ENCODE measurements at places on chromosomes 7 and 10.

GRCh38 chr10:11564741-11565140 lies 46.7 kb downstream of the USP6NL start:
- no peak for DNase-seq

DNA sequence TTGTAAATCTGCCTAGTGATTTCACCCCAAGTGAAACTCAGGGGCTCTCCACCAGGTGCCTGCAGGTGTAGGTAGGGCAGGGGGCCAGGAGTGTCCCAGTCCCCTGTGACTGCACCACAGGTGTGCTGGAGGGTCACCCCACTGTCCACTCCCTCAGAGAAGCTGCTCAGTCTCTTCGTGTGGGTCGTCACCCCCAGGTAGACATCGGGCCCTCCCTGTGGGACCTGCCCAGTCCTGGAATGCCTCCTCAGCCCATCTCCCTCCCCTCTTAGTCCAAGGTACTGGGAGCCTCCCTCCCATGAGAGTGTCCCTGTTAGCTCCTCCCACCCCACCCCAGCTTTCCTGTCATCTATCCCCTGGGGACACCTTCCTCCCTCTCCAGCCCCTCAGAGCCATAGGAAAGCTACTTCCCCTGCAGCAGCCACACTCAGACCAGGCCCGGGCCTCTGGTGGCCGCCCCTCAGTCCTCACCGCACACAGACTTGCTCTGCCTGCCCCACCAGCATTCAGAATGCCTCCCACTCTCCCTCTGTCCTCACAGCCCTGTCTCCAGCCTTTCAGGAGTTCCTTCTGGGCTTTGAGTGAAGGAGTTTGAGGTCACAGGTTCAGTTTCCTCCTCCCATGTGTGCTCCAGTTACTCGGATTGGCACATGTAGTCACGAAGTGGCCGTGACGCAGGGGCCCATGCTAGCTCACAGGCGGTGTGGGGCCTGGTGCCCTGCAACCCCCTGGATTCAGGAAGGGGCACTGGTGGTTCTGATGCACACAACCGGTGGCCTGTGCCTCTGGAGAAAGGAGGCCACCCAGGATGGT lies 5.1 kb downstream of the ALOX5 start:
- no peak for DNase-seq

GRCh38 chr10:28601012-28601411 lies 68.1 kb downstream of the WAC start:
- DNase-seq = no peak

DNA sequence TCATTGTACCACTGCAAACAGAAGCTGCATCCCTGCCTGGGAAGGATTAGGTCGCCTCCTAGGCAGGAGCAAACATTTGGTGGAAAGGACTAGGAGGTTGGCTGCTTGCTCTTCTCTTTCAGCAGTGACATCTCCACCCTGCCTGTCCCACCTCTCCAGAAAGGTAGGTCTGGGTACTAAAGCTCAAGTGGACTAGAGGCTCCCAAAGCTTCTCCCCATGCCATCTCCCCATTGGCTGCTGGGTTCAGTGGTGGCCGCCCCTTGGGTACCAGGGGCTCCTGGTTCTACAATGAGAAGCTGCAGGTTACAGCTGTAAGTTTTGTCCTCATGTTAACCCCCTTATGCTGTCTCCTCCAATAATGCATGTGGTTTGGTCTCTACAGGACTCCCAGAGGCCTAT lies 180.7 kb upstream of the MKI67 start:
- no peak for DNase-seq

GRCh38 chr7:65379318-65379717 lies 5.7 kb downstream of the ZNF92 start:
- DNase-seq = no peak

DNA sequence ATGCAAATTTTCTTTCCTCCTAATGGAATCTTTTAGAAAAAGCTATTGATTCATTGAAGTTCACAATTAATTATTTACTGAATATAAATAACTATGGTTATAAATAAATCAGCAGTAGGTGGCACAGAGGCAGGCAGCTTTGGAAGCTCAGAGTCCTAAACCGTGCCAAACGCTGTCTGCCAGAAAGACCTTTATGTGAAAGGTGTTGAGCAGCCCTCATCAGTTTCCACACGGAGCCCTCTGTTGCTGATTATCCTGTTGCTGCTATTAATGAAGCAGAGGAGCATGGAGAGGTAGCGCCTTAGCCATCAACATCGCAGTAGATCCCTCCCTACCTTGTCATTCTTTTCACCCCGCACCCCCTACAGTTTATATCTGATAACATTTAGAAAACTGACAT lies 51.0 kb downstream of the RTKN2 start:
- DNase-seq = no peak

DNA sequence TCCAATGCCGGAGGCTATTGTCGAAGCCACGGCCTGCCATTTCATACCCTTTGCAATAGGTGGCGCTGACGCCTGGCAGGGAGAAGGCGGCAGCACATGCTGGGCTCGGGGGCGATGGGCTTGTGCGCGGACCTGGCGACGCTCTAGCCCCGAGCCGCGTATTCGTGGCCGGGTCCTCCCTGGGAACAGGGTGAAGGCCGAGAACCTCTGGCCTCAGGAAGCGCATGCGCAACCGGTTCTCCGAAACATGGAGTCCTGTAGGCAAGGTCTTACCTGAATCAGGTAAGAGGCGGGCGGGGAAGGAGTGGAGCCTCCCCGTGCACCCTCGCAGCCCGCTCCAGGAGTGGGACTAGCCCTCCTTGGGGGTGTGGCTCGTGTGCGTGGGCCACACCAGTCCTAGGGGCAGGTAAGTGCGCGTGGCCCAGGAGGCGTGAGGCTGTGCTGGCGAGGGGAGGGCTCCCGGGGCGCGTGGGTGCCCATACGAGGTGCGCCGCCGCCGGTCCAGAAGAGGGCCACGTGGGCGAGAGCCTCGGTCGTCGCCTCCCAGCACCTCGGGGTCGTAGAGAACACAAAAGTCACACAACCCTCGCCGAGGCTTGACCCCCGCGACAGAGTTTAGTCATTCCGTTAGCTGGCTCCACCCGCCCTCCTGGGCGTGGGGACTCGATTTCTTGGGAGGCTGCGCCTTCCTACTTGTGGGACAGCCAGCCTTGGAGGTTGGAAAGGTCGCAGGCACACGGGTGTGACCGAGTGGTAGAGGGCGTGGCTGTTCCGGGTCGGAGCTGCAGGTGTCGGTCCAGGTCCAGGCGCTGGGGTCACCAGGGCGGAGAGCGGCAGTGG lies 5.6 kb upstream of the MEST start:
- no peak for DNase-seq

GRCh38 chr10:72095195-72095594 lies 6.8 kb upstream of the SPOCK2 start:
- no peak for DNase-seq

DNA sequence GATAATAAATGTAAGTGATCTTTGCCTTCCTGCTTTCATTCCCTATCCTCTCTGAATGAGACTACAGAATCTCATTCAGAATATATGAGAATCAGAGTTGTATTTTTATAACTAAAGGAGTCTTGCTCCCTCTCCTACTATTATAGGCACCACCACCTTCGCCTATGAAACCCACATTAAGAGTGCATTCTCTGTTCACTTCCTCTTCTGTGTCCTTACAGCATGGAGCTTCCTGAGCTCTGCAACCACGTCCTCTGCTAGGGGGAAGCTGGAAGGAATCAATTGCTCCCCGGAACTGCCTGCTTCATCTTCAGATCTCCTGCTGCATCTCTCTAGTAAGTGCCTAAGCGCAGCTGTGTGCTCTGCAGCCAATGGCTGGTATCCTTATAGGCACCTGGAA lies 820.7 kb downstream of the GRID1 start:
- DNase-seq = no peak

- no peak for DNase-seq
Measured at GRCh38 chr10:78915190-78915518, 153.6 kb upstream of the ZMIZ1 start.

- DNase-seq = no peak
Measured at GRCh38 chr7:130383187-130383980, 3.1 kb downstream of the CPA1 start.

DNA sequence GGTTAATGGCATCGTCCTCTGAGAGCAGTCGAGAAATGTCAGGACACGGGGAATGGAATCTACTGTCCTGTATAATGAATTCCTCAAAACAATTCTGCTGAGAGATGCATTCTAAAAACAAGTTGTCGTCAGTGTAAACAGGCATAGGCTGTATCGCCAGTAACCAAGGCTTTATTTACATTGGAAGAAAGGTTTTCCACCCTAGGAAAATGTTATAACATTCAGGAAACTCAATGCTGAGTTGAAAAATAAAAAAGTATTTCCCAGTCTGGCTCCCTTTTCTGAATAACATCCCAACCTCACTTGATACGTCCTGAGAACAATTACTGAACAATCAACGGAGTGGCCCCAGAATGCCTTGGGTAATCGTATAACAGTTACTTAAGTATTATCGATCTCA lies 79.6 kb upstream of the UCN3 start:
- DNase-seq = no peak

DNA sequence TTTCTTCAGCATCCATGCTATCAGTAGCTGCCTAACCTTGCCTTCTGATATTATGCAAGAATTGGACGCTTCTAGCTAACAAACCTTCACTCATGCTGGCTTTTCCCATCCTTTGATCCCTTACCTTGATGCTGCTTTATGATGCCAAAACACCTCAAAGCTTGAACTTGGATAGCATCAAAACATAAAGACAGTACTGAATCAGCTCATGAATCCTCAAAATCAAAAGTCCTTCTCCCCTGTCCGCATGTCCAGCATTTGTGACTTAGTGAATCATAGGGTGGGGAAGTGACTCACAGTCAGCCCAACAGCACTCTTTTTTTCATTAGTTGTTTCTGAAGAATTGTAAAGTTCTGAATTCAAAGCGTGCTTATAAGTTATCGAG lies 89.5 kb upstream of the PIK3CG start:
- DNase-seq = no peak

- DNase-seq = no peak
Measured at GRCh38 chr10:23293145-23293724, 51.4 kb downstream of the C10orf67 start.

DNA sequence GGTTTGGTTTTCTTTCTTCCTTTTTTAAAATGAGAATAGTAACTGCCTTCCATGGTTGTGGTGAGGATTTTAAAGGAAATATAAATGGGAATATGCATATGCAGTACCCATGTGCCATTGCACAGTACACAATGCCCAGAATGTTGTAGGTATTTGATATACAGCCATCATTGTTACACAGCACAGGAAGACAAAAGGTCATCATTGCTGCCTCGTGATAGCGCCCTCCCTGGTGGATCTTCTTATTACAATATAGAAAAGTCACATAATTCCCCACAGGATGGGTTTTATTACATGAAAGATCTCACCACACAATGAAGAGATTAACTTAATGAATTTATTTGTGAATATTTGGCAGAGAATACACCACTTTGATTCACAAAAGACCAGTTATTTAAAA lies 76.5 kb downstream of the PPP1R17 start:
- DNase-seq = no peak

DNA sequence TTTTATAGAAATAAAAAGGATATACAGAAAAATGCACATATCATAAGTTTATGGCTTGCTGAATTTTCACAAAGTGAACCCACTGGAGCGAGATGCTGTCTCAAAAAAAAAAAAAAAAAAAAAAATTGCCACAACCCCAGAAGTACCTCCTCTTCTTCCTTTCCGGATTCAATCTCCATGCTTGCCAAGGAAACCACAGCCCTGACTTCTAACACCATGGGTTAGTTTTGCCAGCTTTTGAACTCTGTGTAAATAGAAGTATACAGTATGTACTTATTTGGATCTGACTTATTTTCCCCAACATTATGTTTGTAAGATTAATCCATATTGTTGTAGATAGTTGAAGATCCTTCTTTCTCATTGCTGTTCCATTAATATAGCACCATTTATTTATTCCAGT lies 40.0 kb downstream of the FANK1 start:
- no peak for DNase-seq

DNA sequence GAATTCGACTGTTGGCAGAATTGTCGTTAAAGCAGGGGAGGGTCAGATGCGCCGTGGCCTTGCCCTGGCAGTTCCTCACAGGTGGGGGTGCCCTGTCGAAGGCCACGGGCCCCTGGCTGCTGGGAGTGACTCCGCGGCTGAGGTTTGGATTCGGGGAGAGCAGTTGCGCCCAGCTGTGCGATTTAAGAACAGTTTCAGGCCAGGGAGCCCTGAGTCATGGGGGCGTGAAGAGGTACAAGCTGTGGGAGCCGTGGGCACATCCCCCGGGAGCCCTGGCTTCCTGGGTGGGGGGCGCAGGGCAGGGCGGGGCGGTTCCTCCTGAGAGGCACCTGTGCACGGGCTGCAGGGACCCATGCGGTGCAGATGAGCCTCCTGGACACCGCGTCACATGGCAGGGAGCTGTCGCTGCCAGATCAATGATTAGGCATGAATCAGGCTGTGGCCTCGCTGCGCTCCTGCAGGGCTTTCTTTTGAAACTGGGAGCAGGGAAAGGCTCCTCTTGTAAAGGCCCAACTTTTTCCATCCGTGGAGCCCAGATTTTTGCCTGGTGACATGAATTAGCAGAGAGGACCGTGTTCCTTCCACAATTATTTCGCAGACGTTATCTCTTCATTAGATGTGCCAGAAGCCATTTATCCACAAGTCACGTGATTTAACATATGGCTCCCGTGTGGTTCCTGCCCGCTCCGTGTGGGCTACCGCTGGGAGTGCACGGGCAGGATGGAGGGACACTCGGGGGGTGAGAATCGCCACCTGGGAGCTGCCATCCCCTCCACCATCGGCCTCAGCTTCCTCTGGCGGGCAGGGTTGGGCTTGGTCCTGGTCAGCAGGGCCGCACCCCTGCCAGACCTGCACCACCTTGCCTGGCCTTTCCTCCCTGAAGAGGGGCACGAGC lies 918 bp downstream of the PWWP2B start:
- peak; percentile 20 for DNase-seq

DNA sequence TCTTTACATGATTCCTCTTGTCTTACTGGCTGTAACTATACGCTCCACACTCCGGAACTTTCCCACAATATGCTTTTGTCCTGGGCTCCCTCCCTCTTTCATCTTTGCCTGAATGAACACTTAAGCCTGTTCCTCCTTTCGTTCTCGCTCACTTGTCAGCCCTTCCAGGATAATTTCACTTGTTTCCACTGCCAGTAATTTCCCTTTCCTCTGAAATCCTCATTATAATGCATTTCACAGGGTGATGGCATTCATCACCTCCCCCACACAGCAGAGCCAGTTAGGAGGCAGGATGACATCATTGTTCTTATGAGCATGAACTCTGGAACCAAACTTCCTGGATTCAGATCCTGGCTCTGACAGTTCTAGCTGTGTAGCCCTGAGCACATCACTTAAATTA lies 372.6 kb downstream of the GPR158 start:
- no peak for DNase-seq

DNA sequence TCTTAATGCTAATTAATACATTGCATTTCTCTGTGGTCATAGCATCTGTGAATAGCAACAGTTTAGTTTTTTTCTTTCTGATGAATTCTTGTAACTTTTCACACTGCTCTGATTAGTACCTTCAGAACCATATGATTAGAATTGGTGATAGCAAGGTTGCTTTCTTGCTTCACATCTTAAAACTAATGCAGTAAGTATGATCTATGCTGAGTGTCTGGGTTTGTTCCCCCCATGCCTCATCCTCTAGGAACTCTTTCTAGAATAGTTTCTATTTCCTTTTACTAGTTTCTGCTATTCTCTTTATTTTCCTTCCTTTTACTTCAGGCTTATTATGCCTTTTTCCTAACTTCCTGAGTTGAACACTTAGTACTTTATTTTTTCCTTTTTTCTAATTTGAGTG lies 32.4 kb downstream of the TES start:
- no peak for DNase-seq

GRCh38 chr7:83732305-83732704 lies 83.4 kb upstream of the SEMA3E start:
- no peak for DNase-seq

GRCh38 chr10:26440088-26440470 lies 1.9 kb downstream of the APBB1IP start:
- DNase-seq = no peak

GRCh38 chr7:107125475-107125874 lies 43.3 kb upstream of the HBP1 start:
- no peak for DNase-seq
